GM12892 (cell line): ENCODE measurements at places on chromosomes 6 and 20.

DNA sequence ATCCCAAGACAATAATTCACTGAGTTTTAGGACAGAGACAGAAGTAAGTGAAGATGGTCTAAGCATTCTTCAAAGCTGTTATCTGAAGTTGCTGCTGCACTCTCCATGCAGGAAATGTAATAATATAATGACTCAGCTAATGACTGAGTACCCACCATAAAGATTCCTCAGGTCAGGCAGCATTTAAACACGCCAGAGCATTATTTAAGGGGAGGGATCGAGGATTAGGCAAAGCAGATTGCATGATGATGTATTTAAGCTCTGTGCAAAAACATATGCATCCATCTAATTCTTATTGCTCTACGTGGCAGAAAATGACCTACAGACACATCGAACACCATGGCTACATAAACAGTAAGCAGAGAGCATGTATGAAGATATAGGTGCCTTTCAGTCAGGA, 216.4 kb downstream of the UNC5CL start:
- DNase-seq, result no peak

DNA sequence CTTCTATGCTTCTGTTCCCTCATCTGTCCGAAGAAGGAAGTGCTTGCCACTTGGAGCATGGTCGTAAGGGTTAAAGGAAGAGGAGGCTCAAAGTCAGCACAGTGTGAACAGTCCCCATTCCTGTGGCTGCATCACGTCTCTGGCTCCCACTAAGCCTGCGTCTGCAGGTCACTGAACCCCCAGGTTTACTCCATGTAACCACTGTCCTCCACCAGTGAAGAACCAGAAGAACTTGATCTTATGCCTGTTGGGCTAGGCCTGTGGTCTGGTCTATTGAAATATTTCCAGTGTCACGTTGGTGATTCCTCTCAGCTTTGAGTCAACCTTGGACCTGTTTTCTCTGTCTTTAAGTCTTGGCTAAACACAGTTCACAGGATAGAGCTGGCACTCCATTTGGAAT, 45.9 kb upstream of the SCP2D1 start:
- no peak for DNase-seq

DNA sequence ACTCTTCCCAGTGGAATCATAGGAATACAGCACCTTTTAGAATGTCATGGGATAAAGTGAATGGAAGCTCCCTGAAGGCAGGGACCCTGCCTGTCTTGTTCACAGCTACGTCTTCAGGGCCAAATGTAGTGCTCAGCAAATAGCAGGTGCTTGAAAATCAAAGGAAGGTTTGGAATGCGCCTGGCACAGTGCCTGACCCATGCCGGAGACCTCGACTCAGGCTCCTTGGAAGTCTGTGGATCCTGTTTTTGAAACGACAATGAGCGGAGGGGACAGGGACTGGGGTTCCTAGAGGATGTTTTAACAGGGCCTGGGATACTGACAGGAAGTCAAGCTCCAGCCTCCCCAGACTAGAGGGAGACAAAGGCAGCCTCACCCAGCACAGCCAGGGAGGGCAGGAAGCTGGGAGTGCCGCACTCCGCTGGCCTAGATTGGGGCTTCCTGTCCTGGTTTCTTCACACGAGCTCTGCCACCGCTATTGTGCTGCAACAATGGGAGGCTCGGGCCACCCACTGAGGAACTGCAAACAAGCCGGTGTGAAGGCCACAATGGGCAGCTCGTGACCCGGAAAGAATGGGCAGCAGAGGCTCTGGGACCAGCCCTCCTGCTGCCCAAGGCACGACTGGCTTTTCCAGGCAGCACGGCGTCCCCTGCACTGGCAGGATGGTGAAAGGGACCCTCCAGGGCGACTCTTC, 76.7 kb downstream of the PREX1 start:
- DNase-seq, result no peak

- DNase-seq, result no peak
Observed at GRCh38 chr6:47836046-47836445, 54.2 kb downstream of the OPN5 start.

GRCh38 chr20:32762754-32763201, 593 bp downstream of the DNMT3B start:
- peak; percentile 44 for DNase-seq
